H1 (cell line): ENCODE measurements at places on chromosomes 6 and 20. TPM values are rescaled to one million over a fixed set of nuclear protein-coding genes. Genes with fewer than 3 reads are reported as not detected.

TRIM15 gene
- 0.18 and 0.19 TPM in 2 replicates for polyA plus RNA-seq

PGC gene
- polyA plus RNA-seq: 0.09 and 0.25 TPM in 2 replicates

SLC22A23 gene
- 9.9 and 15.8 TPM in 2 replicates for polyA plus RNA-seq

- peaks cover 13% of the 10 kb centered on the region for H3K4me1 ChIP-seq
- H3K27me3 ChIP-seq: no peaks in the 10 kb centered on the region
- no peaks in the 10 kb centered on the region for H3K36me3 ChIP-seq
Observed at GRCh38 chr6:39947611-39948068, 13.4 kb upstream of the MOCS1 start.

DNA sequence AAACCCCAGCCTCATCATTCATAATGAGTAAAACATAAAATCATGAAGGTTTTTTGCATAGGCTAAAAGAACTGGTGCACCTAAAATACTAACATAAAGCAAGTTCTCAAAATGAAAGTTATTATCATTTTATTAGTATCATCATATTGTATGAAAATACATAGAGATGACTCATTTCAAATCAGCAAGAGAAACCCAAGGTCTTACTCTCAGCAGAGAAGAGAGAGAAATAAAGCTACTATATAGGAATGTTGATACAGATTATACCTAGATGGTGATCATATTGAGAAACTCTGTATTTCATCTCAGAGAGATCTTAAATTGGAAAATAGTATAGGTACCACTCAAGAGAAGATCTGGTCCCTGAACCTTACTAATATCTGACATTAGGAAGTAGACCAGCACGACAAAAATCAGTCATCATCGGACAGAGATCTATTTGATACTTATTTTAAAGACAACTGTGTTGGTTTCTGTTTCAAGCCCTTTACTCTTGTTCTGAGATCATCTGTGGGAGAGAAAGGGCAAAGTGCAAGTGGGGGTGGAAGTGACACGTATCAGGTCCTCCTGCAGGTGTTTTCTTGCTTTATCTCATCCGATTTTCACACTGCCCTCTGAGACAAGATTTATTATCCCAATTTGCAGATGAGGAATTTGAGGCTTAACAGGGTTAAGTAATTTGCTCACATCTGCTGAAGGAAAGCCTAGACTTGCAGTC lies 532.3 kb downstream of the MAFB start:
- no peaks in the 10 kb centered on the region for H3K4me1 ChIP-seq
- no peak overlapping the region for H3K27ac ChIP-seq
- no peak for DNase-seq
- H3K36me3 ChIP-seq: no peaks in the 10 kb centered on the region
- H3K27me3 ChIP-seq: no peaks in the 10 kb centered on the region
